Activated T-cell treated with anti-CD3 and anti-CD28 coated beads, Interleukin-2, amount 50 U/mL, for 72 hours (primary cell): ENCODE measurements at places on chromosomes 1 and 21. TPM values are rescaled to one million over a fixed set of nuclear protein-coding genes. Genes with fewer than 3 reads are reported as not detected.

The SPRR2G gene
- total RNA-seq: not detected

The MROH7 gene
- total RNA-seq: 0.39 TPM

The USP33 gene
- 47.1 TPM for total RNA-seq

The LINGO4 gene
- total RNA-seq: 0.88 TPM

The INSRR gene
- total RNA-seq: 0.30 TPM

The LCA5L gene
- total RNA-seq: not detected

The DNASE2B gene
- total RNA-seq: not detected

The STK40 gene
- total RNA-seq: 63.5 TPM

The OPRD1 gene
- total RNA-seq: not detected

The PTGER3 gene
- total RNA-seq: not detected

The OR2M3 gene
- total RNA-seq: not detected

The DCDC2B gene
- total RNA-seq: not detected

The OR10K1 gene
- total RNA-seq: not detected

The KHDC4 gene
- total RNA-seq: 93.3 TPM

The C1orf185 gene
- total RNA-seq: not detected

The MRAP gene
- total RNA-seq: not detected

The IRF6 gene
- 2.3 TPM for total RNA-seq

The DCLRE1B gene
- total RNA-seq: 13.8 TPM

The SLAMF8 gene
- total RNA-seq: 0.53 TPM

The KLHL17 gene
- total RNA-seq: 12.7 TPM

The SLC44A5 gene
- total RNA-seq: 0.70 TPM

The WDR64 gene
- total RNA-seq: not detected

The MCOLN3 gene
- total RNA-seq: 0.91 TPM

The DMRTA2 gene
- not detected for total RNA-seq

The RNU1-2 gene
- total RNA-seq: 1,278 TPM

The SYDE2 gene
- total RNA-seq: 3.4 TPM

The EPHA2 gene
- total RNA-seq: 0.43 TPM

The TNNI3K gene
- 0.95 TPM for total RNA-seq

The CELA2A gene
- total RNA-seq: not detected

The PEAR1 gene
- total RNA-seq: not detected

The CRYAA gene
- not detected for total RNA-seq

The DAB1 gene
- not detected for total RNA-seq

The NES gene
- not detected for total RNA-seq

The SV2A gene
- total RNA-seq: 13.0 TPM

The SAMSN1 gene
- 65.4 TPM for total RNA-seq

The PARS2 gene
- total RNA-seq: 5.5 TPM

The TSSK3 gene
- 1.9 TPM for total RNA-seq
